Bronchial smooth muscle cell (primary cell): ENCODE measurements at places on chromosomes 3 and 15. TPM values are rescaled to one million over a fixed set of nuclear protein-coding genes. Genes with fewer than 3 reads are reported as not detected.

Gene SPESP1
- 6.8 and 14.3 TPM in 2 replicates for total RNA-seq

Gene LHFPL4
- under 0.01 TPM in 2 replicates for total RNA-seq

Gene TMC3
- under 0.01 TPM in 1 of 2 replicates, not detected in the other for total RNA-seq

Gene ATP1B3
- 18.2 and 30.6 TPM in 2 replicates for total RNA-seq

Gene AGTR1
- 1.0 and 2.5 TPM in 2 replicates for total RNA-seq

Gene KIF7
- 13.4 and 15.1 TPM in 2 replicates for total RNA-seq

Gene SCN11A
- total RNA-seq, result under 0.01 TPM in 1 of 2 replicates, not detected in the other

Gene TSPAN3
- total RNA-seq, result 170 and 172 TPM in 2 replicates

Gene ANKRD34C
- total RNA-seq, result not detected in 2 replicates

Gene ADAMTS17
- total RNA-seq, result 0.09 TPM in 1 of 2 replicates, not detected in the other

Gene DBR1
- 13.7 and 17.4 TPM in 2 replicates for total RNA-seq

Gene CYP1A1
- 0.09 and 0.32 TPM in 2 replicates for total RNA-seq

Gene IGSF10
- total RNA-seq, result 0.94 and 2.0 TPM in 2 replicates
